MCF 10A (cell line): ENCODE measurements at places on chromosomes 7 and 10.

DNA sequence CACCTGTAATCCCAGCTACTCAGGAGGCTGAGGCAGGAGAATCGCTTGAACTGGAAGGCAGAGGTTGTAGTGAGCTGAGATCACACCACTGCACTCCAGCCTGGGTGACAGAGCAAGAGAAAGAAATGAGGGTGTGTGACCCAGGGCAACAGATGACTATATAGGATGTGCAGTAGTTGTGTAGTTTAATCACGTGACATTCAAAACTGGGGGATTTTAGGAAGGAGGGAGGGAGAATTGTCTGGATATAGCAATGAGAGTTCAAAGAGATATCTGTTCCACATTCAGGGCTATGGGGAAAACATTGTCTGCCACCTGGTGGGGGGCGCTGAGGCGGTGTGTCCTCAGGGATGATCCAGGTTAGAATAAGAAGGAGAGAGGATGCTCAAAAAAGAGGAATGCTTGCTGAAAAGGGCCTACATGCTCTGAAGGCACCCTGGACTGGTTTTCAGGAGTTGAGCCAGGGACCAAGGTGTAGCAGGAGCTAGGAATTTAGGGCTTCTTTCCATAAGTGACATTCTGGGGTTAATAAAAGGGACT, 7.8 kb upstream of the ZYX start:
- no peaks in the 10 kb centered on the region for H3K27me3 ChIP-seq
- H3K4me3 ChIP-seq = no peak overlapping the region
- H3K27ac ChIP-seq = no peak overlapping the region
- no peak for DNase-seq
- H3K4me1 ChIP-seq = peaks cover 31% of the 10 kb centered on the region

DNA sequence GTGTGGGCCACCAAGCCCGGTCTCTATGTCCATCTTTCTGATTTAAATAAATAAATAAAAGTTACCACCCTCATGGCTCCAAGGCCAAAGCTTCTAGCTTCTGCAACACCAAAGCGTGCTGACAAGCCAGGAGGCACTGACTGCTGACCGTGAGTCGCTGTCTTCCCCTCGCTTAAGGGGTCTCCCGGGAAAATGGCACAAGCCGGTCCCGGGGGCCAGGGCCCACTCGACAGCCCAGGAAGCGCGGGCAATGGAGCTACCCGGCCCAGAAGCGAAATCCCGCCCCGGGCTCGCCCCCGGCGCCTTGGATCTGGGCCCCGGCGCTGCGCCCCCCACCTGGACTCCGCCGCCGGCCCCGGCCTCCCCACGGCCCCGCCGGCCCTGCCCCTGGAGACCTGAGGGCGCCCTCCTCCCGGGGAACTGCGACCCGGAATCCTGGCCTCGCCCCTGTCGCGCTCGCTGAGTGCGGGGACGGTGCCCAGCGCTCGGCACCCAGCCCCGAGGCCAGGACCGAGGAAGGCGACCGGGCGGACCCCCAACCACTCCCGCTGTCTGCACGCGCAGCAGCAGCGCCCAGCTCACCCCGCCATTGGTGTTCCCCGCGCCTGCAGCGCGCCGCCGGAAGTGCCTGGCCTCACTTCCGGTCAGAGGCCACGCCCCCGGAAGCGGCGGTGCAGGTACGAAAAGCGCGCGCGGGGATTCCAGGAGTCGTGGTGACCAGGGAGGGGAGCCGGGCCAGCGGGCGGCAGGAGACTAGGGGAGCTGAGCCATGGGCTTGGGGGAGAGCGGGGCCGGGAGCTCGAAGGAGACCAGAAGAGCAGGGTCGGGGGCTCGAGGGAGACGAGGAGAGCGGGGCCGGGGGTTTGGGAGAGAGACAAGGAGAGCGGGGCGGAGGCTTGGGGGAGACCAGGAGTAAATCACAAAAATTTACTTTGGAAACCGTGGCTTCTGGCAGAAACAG, at the start of the genes MRM2 and NUDT1:
MRM2 (minus strand) TSS at position 626 of the 961 bp plus-strand sequence; CDS start at position 590, 36 bp downstream.
NUDT1 (plus strand) TSS at position 647 of the 961 bp plus-strand sequence. CDS start 2,349 bp downstream, outside the sequence.
- peak within 1 kb of the TSS; percentile 89 for H3K27ac ChIP-seq
- peak within 1 kb of the TSS; percentile 94 for H3K4me3 ChIP-seq
- peaks cover 27% of the 10 kb centered on the region for H3K36me3 ChIP-seq
- no peaks in the 10 kb centered on the region for H3K4me1 ChIP-seq
- no peaks in the 10 kb centered on the region for H3K27me3 ChIP-seq
- peak; percentile 82 for DNase-seq

- DNase-seq = peak; percentile 43
- peaks cover 74% of the 10 kb centered on the region for H3K27me3 ChIP-seq
- H3K4me1 ChIP-seq = no peaks in the 10 kb centered on the region
- no peak overlapping the region for H3K4me3 ChIP-seq
- H3K27ac ChIP-seq = no peak overlapping the region
- no peaks in the 10 kb centered on the region for H3K36me3 ChIP-seq
Measured at GRCh38 chr7:38070718-38071117, 107.3 kb upstream of the STARD3NL start.

GRCh38 chr10:113953505-113954272, 90.0 kb upstream of the ADRB1 start:
- DNase-seq = peak; percentile 31
- no peaks in the 10 kb centered on the region for H3K36me3 ChIP-seq
- peaks cover 21% of the 10 kb centered on the region for H3K4me1 ChIP-seq
- H3K27me3 ChIP-seq = no peaks in the 10 kb centered on the region
- H3K4me3 ChIP-seq = no peak overlapping the region

GRCh38 chr10:70513848-70514309, 35.3 kb downstream of the PALD1 start:
- DNase-seq = no peak
- no peaks in the 10 kb centered on the region for H3K36me3 ChIP-seq
- H3K27me3 ChIP-seq = no peaks in the 10 kb centered on the region
- H3K4me3 ChIP-seq = no peak overlapping the region
- no peaks in the 10 kb centered on the region for H3K4me1 ChIP-seq

DNA sequence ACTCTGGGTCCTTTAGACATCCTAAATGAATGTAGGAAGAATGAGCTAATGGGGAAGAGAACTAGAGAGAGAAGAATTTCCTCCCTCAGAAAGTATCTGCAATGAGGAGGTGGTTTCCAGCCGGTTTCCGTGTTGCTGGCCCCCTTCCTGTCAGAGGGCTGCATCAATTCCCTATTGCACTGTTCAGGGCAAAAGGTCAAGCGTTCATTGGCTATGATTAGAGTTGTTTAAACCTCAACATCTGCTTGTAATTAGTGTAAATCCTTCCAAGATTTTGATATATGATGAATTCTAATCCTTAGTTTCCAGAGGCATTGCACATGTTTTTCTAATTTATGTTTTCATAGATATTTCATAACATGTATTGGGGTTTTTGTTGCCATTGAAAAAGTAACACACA, 107.3 kb upstream of the SGCE start:
- H3K4me1 ChIP-seq = no peaks in the 10 kb centered on the region
- DNase-seq = no peak
- H3K27ac ChIP-seq = no peak overlapping the region
- no peak overlapping the region for H3K4me3 ChIP-seq
- H3K36me3 ChIP-seq = no peaks in the 10 kb centered on the region

GRCh38 chr10:31709476-31709875, 219.2 kb downstream of the ARHGAP12 start:
- no peak overlapping the region for H3K27ac ChIP-seq
- H3K4me3 ChIP-seq = no peak overlapping the region
- no peaks in the 10 kb centered on the region for H3K36me3 ChIP-seq
- no peaks in the 10 kb centered on the region for H3K27me3 ChIP-seq

GRCh38 chr7:947391-948210, 6.9 kb downstream of the ADAP1 start:
- H3K27ac ChIP-seq = no peak overlapping the region
- H3K27me3 ChIP-seq = peaks cover under 1% of the 10 kb centered on the region
- DNase-seq = no peak
- no peaks in the 10 kb centered on the region for H3K36me3 ChIP-seq
- H3K4me3 ChIP-seq = no peak overlapping the region

GRCh38 chr7:24902276-24902675, 77.7 kb downstream of the OSBPL3 start:
- H3K27ac ChIP-seq = no peak overlapping the region
- H3K4me1 ChIP-seq = peaks cover 37% of the 10 kb centered on the region
- no peak overlapping the region for H3K4me3 ChIP-seq
- H3K36me3 ChIP-seq = peaks cover 7% of the 10 kb centered on the region

DNA sequence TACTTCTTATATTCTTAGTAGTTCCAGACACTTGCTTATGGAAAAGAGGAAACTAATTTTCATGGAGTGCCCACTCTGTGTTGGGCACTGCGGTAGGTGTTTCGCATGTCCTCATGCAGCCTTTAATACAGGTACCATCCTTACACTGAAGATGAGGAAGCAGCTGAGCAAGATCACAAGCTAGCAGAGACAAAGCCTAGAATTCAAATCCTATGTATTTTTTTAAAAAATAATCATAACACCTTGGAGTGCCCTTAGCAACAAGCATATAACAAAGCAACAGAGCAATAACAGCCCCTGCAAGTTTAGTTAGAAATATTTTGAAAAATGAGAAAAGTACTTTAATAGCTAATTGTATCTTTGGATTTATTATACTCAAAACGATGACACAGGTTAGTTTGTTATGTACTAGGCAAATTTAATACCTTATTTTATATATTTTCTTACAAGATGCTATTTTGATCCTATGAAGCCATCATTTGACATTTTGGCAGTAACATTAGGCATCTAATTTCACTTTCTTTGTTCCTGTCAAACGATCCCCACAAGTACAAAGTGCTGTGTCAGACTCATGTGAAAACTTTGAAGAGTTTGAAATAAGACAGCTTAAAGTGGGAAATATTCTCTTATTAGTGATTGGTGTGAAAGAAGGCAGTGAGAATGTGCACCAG, 245.8 kb downstream of the CDK14 start:
- H3K27me3 ChIP-seq = no peaks in the 10 kb centered on the region
- H3K4me3 ChIP-seq = no peak overlapping the region
- no peak overlapping the region for H3K27ac ChIP-seq
- H3K36me3 ChIP-seq = peaks cover 7% of the 10 kb centered on the region

DNA sequence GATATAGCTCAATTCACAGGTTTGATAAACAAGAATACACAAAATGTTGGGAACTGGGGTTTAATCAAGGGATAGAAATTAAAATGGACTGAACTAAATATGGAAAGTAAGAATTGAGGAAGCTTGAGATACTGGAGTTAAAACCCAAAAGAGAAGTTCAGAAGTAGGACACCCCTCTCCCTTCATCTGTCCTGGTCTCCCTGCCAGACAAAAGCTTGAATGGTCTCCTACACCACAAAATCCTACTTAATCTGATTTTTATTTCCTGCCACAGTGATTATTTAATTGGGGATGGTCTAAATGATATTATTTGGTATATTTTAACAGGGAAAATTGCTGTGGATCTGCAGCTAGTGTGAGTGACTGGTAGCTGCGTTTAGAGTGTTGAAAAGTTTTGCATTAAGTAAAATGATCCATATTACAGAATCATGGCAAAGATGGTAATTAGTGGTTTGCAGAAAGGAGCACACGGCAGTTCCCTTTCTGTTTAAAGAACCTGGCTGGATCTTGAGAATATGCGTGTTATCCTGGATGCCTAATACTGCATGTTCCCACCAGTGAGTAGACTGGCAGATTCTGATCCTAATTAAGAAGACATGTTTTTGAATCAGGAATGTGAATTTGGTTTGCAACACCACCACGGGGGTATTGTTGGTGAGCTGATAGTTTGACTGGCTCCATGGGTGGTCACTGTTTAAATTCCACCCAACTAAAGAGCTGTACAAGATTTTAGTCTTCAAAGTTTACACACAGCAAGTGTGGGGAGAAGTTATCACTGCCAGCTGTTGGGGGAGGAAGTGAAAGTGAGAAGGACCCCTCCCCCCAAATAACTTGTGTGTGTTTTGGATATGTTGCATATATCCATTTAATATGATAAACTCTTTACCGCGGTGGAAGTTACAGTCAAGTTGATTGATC, 5.5 kb downstream of the RBM20 start:
- H3K27ac ChIP-seq = no peak overlapping the region
- DNase-seq = no peak
- H3K27me3 ChIP-seq = peaks cover 42% of the 10 kb centered on the region
- no peak overlapping the region for H3K4me3 ChIP-seq
- no peaks in the 10 kb centered on the region for H3K36me3 ChIP-seq

DNA sequence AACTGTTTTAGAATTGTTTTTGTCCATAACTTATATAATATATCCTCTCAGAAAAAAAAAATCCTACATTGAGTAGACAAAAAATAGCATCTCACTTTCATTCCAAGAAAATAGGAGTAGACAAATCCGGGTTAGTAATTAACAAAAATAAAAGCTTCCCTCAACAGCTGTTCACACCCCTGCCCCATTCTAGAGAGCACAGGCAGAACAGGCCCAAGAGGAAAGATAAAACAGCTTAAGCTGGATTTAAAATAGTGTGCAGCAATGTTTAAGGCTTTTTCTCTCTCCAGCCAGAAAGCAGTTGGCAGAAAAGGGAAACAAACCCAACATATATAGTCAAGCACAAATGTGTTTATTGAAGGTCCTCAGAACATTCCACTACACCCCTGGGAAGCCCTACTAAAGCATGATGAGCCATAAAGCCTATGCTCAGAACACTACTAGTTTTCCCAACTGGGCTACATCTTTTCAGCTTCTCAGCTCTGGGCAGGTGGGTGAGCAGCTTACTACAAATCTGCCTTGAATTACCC, 189.9 kb downstream of the MTERF1 start:
- no peak for DNase-seq
- no peaks in the 10 kb centered on the region for H3K27me3 ChIP-seq
- H3K27ac ChIP-seq = no peak overlapping the region
- no peaks in the 10 kb centered on the region for H3K36me3 ChIP-seq
- H3K4me1 ChIP-seq = peaks cover 9% of the 10 kb centered on the region

DNA sequence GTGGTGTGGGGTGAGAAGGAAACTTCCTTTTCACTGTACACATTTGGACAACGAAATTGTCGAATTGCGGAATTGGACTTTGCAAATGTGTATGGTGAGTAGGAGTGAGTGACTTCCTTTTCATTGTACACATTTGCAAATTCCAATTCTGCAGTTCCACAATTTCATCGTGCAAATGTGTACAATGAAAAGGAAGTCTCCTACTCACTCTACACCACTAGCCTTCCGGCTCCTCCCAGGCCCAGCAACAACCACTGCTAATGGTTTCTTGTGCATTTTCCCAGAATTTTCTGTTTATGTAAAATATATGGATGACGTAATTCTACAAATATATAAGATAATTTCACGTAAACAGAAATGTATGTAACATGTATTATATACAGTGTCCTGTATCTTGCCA, 118.5 kb downstream of the ARL4A start:
- no peaks in the 10 kb centered on the region for H3K27me3 ChIP-seq
- H3K36me3 ChIP-seq = no peaks in the 10 kb centered on the region
- H3K4me1 ChIP-seq = peaks cover 36% of the 10 kb centered on the region
- H3K4me3 ChIP-seq = no peak overlapping the region
- no peak for DNase-seq
- H3K27ac ChIP-seq = peak overlapping the region; percentile 54

GRCh38 chr7:107499731-107500130, 29.9 kb downstream of the GPR22 start:
- no peak overlapping the region for H3K27ac ChIP-seq
- no peaks in the 10 kb centered on the region for H3K27me3 ChIP-seq
- DNase-seq = no peak
- no peaks in the 10 kb centered on the region for H3K36me3 ChIP-seq
- no peak overlapping the region for H3K4me3 ChIP-seq
- peaks cover 4% of the 10 kb centered on the region for H3K4me1 ChIP-seq

DNA sequence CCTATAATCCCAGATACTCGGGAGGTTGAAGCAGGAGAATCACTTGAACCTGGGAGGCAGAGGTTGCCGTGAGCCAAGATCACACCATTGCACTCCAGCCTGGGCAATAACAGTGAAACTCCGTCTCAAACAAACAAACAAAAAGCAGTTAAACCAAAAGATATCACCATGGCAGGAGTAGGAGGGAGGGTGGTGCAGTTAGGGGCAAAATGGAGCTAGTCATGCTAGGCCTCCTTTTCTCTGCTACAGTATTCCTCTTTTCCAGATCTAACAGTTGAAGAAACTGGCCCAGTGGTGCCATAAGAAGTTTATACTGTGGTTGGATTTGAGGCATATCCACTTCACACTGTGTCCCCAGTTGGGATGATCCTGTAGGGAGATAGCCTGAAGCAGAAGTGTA, 261.6 kb downstream of the SKIDA1 start:
- no peaks in the 10 kb centered on the region for H3K36me3 ChIP-seq
- peak overlapping the region; percentile 67 for H3K27ac ChIP-seq
- no peak overlapping the region for H3K4me3 ChIP-seq
